ENCODE measurements at places on chromosomes 6 and 20.

GRCh38 chr20:45432294-45432693, 16.4 kb downstream of the PIGT start:
- DNase-seq = no peak

DNA sequence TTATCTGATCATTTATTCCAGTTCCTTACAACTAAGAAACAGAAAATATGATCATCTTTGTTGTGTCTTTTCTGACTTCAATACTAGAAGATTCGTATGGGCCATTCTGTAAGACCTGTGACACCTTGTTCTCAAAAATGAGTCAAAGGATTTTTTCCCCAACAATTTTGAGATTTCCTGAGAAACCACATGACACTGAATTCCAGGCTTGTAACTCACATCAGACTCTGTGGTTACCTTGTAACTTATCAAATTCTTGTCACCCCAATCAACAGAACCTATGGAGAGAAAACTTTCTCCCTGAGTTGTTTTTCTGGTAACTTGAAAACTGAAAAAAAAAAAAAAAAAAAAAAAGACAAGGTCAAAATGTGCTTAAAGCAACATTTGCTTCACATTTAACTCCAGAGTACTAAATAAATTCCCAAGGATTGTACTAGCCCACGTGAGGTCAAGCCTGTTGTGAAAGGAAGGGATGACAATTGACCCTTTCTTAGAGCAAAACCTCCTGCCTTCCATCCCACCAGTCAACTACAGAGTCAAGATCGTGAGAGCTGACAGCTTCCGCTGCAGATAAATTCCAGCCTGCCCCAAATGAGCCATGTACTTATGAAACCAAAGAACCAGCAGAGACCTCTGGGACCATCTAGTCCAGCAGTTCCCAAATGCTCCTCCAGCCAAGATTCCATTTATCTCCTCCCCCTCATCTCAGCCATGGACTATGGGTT, 140.3 kb downstream of the TBX18 start:
- no peak for DNase-seq

GRCh38 chr20:62216636-62217566, 3.2 kb downstream of the HRH3 start:
- no peak for DNase-seq

DNA sequence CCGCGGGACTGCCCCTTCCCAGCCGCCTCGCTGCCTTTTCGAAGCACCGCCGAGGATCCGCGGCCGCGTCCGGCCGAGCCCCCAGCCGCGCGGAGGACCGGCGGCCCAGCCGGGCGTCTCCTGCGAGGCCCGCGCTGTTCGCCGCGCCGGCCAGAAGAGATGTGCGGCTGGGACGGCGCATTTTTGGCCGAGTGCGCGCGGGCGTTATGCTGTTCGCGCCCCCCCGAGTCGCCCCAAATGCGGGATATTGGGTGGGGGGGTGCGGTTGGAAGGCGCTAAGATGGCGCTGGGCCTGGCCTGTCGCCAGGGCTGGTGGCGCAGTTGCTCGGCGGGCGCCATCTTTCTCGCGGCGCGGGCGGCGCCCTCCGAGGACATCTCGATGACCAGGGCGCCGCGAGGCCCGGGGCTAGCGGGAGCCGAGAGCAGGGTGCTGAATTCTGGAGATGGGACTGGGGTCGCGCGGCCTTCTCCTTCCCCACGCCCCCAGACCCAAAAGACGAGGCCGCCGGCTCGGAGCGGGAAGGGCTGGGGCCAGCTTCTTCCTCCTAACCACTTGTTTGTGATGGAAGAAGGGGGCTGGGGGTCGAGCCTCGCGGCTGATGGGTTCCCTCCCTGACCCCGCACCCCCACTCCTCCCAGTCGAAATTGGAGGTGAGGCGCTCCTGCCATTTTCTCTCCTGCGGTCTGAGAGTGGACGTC, 1.5 kb downstream of the BICRAL start:
- peak; percentile 78 for DNase-seq

DNA sequence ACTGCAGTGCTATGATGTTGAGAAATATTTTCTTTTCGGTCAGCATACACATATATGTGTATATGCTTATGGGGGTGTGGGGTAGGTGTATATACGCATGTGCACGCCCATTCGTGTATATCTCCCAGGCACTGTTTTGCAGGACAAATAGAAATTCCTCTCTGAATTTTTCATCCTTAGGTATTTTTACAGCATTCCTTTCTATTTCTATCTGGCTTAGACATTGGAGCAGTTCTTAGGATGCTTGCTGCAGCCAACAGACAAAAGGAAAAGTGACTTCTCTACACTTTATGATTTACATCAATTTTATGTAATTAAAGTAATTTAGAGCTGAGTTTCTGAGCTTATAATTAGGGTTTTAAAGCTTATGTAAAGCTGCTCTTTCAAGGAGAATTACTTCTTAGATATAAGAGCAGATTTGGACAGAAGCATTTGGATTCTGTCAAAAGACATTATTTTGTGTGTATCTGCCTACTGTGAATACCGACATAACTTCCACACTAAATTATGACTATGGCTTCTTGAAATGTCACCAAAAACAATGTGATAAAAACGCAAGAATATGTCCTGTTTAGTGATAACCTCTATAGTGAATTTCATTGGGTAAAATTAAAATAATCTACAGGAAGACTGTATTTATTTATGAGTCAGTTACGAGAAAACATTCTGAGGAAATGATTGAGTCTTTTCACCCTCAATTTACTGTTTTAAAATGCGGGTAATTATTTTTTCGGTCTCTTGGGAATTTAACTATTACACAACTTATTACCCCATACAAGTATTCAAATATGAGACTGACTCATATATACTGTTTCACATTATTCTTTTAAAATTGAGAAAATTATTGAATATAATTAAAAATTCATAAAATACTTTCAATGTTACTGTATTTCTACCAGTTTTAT, 21.3 kb upstream of the CEP43 start:
- DNase-seq = no peak

- no peak for DNase-seq
Measured at GRCh38 chr20:34904202-34904621, 27.8 kb downstream of the ACSS2 start.

DNA sequence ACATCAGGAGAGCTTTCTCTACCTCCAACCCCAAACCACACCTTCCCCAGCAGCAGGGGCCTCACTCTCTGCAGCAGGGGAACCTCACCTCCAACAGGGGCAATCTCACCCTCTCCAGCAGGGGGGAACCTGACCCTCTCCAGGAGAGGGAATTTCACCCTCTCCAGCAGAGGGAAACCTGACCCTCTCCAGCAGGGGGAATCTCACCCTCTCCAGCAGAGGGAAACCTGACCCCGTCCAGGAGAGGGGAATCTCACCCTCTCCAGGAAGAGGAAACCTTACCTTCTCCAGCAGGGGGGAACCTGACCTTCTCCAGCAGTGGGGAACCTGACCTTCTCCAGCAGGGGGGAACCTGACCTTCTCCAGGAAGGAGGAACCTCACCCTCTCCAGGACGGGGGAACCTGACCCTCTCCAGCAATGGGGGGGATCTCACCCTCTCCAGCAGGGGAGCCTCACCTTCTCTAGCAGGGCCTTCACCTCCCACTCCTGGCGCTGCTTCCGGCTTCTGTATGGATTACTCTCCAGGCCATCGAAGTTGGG, 3.1 kb downstream of the B3GALT4 start:
- DNase-seq = no peak

- peak; percentile 60 for DNase-seq
Measured at GRCh38 chr20:15708984-15709598, 864.2 kb downstream of the KIF16B start.

GRCh38 chr6:29925727-29926412, 16.5 kb upstream of the HLA-A start:
- no peak for DNase-seq

DNA sequence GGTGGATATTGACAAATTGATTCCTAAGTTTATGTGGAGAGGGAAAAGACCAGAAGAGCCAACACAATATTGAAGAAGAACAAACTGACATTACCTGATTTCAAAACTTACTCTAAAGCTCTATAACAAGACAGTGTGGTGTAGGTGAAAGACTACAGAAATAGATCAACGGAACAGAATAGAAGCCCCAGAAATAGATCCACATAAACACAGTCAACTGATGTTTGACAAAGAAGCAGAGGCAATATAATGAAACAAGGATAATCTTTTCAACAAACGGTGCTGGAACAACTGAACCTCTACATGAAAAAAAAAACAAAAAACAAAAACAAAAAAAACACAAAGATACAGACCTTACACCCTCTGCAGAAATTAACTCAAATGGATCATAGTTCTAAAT, 50.2 kb downstream of the MAP3K5 start:
- no peak for DNase-seq

GRCh38 chr6:109309917-109310316, 72.3 kb downstream of the CD164 start:
- no peak for DNase-seq

- no peak for DNase-seq
Measured at GRCh38 chr6:5453546-5453945, 192.2 kb downstream of the FARS2 start.

- DNase-seq = no peak
Measured at GRCh38 chr6:35730745-35731413, 6.0 kb upstream of the ARMC12 start.

DNA sequence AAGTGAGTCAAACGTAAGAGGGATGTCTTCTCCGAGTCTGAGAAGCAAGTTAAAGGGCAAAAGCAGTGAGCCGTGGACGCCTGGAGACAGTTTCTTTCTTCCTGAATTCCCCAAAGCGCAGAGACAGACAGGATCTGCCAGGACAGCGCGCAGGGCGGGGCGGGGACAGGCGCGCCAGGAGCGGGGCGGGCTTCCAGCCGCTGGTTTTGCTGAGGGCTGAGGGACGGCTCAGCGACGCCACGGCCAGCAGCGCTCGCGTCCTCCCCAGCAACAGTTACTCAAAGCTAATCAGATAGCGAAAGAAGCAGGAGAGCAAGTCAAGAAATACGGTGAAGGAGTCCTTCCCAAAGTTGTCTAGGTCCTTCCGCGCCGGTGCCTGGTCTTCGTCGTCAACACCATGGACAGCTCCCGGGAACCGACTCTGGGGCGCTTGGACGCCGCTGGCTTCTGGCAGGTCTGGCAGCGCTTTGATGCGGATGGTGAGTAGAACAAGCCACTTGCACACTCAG, at the start of gene SCGN:
Gene SCGN, plus strand, starts transcription at position 209 of the 509 bp plus-strand sequence. Its CDS starts 189 bp downstream, at position 398.
- DNase-seq = peak; percentile 63

DNA sequence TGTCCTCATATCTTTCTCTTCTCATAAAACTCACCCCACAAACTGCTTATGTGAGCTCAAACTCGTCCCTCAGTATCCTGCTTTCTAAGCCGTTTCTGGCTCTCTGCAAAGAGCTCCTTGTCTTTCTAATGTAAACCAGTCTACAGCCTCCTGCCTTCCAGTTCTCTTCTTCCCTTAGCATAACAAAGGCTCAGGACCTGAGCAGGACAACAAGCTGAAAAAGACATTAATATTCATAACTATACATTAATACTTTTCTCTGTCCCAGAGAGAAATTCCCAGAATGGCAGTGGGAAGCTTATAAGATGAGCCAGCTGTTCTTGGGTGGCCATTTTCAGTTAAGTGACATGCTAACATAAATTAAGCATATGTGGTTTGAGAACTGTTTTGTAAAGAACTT, 207.0 kb upstream of the TCF21 start:
- no peak for DNase-seq

DNA sequence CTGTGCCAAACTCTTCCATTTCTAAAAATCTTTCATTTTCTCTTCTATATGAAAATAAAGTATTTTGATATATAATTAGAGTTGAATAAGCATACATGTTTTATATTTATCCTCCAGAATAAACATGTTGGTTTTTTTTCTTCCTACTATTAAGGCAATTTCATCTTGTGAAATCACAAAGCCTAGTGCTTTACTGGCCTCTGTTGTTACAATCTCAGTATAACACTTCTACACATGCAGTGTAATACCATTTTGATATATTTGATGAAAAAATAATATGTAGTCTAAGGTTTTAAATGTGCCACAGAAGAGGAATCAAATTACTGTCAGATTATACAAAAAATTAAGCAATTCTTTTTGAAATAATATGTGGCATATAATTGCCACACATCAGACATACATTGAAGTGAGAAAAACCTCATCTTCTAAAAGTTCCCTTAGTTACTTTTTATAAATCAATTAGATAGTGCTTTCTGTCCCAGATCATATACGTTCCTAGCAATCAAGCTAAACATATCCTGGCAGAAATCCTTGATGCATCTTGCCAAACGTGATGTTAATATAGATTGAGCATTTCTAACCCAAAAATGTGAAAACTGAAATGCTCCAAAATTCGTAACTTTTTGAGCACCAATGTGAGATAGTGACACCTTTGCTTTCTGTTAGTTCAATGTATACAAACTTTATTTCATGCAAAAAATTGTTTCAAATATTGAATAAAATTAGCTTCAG, 225.1 kb upstream of the MANEA start:
- DNase-seq = no peak

DNA sequence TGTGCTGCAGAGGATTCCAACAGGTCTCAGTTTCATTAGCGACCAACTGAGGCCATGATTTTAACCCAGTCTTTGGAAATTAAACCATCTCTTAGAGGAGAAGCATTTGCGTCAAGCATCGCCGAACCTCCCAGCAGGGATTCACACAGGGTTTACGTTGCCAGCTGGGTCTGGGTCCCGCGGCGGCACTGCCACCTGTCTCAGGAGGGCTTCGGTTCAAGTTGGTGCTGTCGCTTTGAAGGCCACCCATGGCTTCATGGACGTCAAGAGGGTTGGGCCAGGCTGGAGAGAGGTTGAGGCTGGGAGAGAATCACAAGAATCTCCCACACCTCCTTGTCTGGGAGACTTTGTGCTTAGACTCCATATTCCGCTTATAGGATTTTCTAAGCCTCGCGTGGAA, 43.0 kb upstream of the FRMD1 start:
- no peak for DNase-seq

DNA sequence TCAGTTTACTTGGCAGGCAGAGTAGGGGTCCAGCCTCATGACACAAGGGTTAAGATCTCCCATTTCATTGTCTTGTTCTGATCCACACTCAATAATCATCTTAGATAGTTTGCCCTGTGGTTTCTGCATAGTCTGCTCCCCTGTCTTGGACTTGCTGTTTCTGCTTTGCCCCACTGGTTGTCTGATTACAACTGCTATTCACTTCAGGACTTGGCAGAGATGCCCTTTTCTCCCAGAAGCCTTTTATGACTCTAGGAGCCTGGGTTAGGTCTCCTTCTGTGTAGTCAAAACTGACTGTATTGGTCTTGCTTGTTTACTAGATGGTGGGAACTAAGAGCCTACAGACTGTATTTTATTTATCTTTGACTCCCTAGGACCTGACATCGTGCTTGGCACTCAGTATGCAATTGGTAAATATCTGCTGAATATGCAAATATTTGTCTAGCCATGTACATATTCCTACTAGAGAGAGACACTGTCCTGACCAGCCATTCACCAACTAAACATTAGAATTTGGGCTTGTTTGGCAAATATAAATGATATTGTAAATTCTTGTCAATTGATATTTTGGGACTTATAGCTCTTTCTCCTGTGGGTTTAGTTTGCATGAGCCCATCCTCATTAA, 165.9 kb upstream of the KCNK16 start:
- DNase-seq = no peak

GRCh38 chr20:53943522-53944291, 126.7 kb downstream of the BCAS1 start:
- peak; percentile 42 for DNase-seq

GRCh38 chr20:15711177-15711576, 862.1 kb downstream of the KIF16B start:
- DNase-seq = no peak
